ENCODE measurements at places on chromosomes 5 and 9. TPM values are rescaled to one million over a fixed set of nuclear protein-coding genes. Genes with fewer than 3 reads are reported as not detected.

DMRT3 gene
- total RNA-seq, result not detected

SWI5 gene
- total RNA-seq, result 63.6 TPM

PCDHA9 gene
- not detected for total RNA-seq

CCL28 gene
- total RNA-seq, result 8.8 TPM

C5orf58 gene
- not detected for total RNA-seq

GPX3 gene
- 4.4 TPM for total RNA-seq

DDX4 gene
- not detected for total RNA-seq

IGFBPL1 gene
- not detected for total RNA-seq

IFNA6 gene
- total RNA-seq, result not detected

FOXI1 gene
- total RNA-seq, result not detected

FAXDC2 gene
- total RNA-seq, result 6.4 TPM

ESM1 gene
- not detected for total RNA-seq
